ENCODE measurements at places on chromosomes 11 and 22.

GRCh38 chr22:19218541-19219233, 40.2 kb upstream of the SLC25A1 start:
- DNase-seq = no peak

- no peak for DNase-seq
Measured at GRCh38 chr11:19697721-19698121, 14.9 kb upstream of the NAV2 start.

DNA sequence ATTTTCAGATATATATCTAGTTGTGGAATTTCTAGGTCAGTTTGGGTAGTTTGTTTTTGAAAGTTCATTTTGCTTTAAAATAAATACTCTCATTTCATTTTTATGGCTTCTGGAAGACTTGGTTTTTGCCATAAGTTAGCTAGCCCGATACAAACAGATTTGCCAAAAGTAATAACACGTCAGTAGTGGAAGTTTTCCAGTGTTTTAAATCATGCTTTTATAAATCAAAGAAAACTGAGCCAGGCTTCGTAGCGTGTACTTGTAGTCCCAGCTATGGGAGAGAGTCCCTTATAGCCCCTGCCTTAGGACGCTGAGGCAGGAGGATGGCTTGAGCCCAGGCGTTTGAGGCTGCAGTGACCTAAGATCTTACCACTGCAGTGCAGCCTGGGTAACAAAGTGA, 21.7 kb upstream of the MICALL1 start:
- DNase-seq = no peak

DNA sequence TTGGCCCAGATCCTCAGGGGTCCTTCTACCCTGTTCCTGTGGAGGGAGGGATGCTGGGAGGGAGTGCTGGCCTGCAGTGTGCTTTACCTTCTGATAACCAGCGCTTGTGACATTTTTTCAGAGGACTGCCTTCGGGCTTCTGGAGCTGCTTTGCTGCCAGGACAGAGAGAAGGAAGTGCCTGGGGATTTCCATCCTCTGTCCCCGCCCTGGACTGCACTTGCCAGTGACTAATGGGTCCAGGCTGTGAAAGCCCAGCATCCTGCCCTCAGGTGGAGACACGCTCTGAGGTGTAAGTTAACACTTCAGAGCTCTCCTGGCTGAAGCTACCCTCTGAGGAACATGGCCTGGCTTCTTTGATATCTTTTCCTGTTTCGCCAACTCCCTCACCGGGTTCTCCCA, 158.7 kb upstream of the SYT13 start:
- no peak for DNase-seq

- DNase-seq = no peak
Measured at GRCh38 chr11:123718469-123718868, 23.0 kb downstream of the ZNF202 start.

DNA sequence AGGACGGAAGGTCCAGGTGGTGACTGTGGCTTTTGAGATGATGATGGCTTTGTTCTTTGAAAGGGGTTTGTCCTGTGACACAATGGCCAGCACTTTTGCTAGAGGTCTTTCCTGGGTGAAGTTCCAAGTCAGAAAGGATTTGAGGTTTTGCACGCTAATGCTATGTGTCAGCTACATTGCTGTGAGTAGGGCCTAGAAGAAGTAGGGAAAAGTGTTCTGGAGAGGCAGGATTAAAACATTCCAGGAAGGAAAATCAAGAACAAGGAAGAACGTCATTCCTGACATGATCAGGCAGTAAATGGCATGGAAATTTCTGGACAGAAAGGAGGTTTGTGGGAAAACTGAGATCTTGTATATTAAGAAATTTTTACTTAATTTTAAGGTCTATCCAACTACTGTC, 290.7 kb downstream of the NTM start:
- DNase-seq = no peak

GRCh38 chr11:74592063-74592440, 330 bp upstream of the POLD3 start:
- DNase-seq = no peak

DNA sequence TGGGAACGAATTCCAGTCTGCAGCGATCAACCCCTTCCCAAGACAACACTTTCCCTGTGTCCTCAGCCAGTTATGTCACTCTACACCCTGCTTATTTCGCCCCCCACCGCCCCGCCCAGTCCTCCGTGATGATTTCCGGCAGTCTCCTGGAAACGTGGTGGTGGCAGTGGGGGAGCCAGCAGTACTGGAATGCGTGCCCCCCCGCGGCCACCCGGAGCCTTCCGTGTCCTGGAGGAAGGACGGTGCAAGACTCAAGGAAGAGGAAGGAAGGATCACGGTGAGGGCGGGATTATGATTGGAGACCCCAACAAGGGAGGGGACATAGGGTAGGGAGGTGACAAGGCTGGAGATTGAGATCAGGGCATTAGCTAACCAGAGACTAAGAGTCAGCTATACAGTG, 4.1 kb downstream of the ROBO3 start:
- no peak for DNase-seq

- no peak for DNase-seq
Measured at GRCh38 chr11:113124006-113124405, 162.8 kb downstream of the NCAM1 start.

GRCh38 chr22:41928593-41929417, 2.2 kb upstream of the TNFRSF13C start:
- DNase-seq = no peak

GRCh38 chr11:11076879-11077278, 219.0 kb upstream of the ZBED5 start:
- DNase-seq = no peak

DNA sequence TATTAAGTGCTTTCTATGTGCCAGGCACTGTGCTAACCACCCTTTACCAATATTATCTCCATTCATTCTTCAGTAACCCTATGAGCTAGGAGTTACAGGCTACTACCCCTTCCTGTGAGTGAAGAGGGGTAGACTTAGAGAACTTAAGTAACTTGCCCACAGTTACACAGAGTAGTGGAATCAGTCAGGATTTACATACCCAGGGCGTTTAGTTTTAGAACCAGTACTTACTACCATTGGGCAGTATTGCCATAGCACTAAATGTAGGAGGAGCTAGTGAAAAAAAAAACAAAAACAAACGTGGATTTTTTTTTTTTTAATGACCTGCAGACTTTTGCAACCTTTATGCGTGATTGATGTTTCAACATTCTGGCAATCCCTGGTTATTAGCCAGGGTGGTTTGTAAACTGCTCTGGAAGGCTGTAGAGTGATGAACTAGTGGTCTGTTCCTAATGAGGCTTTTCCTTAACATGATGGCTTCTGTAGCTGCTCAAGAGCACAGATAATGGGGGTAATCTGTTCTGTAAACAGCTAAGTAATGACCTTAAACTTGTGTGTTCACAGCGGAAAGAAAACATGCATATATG, 11.4 kb downstream of the TBCEL start:
- DNase-seq = no peak

- DNase-seq = no peak
Measured at GRCh38 chr22:44333847-44334635, 21.3 kb upstream of the SHISAL1 start.

- DNase-seq = no peak
Measured at GRCh38 chr22:33922349-33922681, 2.0 kb upstream of the LARGE1 start.

GRCh38 chr11:47257517-47258316, at the start of gene NR1H3:
Gene NR1H3, plus strand, starts transcription at chr11:47257996. Its CDS starts 1,221 bp downstream, at chr11:47259217.
- no peak for DNase-seq

- no peak for DNase-seq
Measured at GRCh38 chr11:12768726-12769673, 94.8 kb downstream of the TEAD1 start.

- no peak for DNase-seq
Measured at GRCh38 chr11:126080161-126080941, 17.7 kb upstream of the CDON start.

- DNase-seq = no peak
Measured at GRCh38 chr22:34943830-34944229, 122.1 kb upstream of the ISX start.

GRCh38 chr11:82732734-82733443, 775 bp downstream of the FAM181B start:
- DNase-seq = no peak

DNA sequence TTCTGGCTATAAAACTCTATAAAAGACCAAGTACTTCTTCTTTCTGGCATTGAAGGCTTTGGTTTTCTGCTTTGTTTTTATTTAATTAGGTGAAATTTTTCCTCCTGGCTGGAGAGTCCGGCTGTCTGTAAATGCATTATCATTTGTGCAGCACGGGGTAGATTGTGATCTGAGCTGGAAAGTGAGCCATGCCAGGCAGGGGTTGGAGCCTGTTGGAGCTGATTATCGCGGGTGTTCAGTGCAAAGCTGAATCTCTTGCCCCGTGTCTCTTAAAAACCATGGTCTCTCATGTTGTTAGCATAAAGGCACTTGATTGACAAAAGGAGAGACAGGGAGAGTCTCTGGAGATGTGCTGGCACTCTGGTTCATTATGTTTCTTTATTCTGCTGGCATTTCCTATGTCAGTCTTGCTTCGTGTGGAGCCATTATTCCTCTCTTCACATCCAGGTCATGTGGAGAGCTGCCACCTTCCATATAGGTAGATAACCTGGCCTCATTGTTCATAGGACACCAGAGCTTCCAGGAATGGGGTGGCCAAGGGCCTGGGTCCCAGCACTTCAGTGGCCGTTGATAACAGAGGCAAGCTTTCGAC, 75.2 kb downstream of the LDLRAD3 start:
- DNase-seq = no peak

GRCh38 chr11:2769409-2770095, 69.8 kb upstream of the KCNQ1OT1 start:
- no peak for DNase-seq

DNA sequence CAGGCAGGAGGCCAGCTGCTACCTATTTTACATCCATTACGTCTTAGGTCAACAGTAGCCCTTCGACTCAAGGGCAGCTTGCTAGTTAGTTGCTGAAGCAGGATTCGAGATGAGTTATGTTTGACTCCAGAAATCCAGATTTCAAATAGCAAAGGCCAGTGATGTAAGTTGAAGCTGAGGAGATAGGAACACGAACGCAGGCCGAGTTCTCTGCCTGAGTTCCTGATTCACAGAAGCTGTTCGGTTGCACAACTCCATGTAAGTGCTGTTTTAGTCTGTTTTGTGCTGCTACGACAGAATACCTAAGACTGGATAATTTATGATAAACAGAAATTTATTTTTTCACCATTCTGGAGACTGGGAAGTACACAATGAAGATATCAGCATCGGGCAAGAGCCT, 111.2 kb downstream of the SLC1A2 start:
- DNase-seq = no peak

DNA sequence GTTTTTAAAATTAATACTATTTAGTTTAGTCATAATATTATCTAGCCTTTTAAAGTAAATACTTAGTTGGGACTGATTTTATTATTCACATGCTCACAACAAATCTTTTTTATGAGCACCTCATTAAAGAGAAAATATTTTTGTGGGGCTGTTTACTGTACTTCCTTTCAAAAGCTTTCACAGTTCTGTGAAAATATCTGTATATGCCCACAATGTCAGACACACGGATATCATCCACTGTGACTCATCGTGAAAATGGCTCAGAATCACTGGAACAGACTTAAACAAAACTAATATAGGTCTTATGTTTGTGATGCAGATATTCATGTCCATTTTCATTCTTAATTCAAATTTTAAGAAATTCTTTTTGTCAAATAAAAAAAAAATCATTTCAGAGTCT, 305.2 kb downstream of the RAB38 start:
- DNase-seq = no peak

GRCh38 chr22:39205344-39206021, 39.3 kb downstream of the PDGFB start:
- DNase-seq = no peak

DNA sequence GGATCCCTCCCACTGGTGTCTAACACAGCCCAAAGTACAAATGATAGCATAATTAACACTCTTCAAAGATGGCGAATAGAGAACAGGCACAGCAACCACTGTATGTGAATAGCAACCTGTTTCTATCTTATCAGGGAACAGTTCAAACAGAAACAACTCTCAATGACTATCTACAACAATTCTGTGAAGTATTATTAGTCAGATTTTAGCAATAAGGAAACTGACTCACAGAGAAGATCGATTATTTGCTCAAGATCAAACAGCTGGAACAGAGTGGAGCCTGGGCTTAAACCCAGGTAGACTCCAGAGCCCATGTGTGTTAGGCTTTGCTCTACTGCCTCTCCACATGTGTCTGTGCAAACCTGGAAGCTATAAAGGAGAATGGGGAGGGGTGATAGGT, 88.7 kb downstream of the C11orf58 start:
- DNase-seq = no peak
